ENCODE measurements at places on chromosomes 16 and 17.

DNA sequence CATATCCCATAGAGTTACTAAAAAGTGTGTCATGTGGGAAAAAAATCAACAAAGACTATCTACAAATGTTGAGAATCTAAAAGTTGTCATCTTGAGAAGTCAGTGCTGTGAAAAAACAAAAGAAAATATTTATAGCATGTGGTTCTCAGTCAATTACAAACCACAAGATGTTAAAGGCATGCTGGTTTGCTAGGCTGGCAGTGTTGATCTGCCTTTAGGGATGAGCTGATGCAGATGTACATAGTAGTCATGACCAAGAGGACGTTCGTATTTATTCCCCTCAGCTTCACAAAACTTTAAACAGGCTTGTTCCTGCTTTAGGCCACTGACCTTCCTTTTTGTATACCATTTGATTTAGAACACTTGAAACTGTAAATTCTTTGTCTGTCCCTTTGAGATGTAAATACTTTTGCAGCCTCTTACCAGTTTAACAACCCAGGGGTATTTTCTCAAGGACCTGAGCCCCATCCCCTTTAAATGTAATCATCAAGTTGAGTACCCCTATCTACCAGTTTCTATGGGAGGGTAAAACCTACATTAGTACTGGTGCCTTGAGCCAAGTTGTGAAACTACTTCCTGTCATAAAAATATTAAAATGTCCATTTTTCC, 446.6 kb downstream of the KCNJ18 start:
- no peak for DNase-seq

- no peak for DNase-seq
These were observed 42.2 kb downstream of the LDHD start for GRCh38 chr16:75074304-75074793.

DNA sequence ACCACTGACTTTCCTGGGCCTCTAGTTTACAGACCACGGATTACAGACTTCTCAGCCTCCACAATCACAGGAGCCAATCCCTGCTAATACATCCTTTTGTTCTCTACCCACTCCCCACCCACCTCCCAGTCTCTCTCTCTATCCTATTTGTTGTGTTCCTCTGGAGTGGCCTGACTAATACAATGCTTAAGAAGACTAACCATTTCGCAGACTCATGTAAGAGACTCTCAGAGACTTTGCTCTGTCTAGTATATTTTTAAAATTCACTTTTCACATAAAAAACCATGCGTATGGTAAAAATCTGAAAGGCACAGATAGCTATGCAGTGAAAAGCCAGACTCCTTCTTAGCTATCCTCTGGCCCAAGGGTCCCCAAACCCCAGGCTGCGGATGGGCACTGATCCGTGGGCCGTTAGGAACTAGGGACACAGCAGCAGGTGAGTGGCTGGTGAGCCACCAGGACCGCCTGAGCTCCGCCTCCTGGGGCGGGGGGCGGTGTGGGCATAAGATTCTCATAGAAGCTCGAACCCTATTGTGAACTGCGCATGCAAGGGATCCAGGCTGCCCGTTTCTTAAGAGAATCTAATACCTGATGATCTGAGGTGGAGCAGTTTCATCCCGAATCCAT, 7.6 kb downstream of the PIK3R6 start:
- DNase-seq: no peak

DNA sequence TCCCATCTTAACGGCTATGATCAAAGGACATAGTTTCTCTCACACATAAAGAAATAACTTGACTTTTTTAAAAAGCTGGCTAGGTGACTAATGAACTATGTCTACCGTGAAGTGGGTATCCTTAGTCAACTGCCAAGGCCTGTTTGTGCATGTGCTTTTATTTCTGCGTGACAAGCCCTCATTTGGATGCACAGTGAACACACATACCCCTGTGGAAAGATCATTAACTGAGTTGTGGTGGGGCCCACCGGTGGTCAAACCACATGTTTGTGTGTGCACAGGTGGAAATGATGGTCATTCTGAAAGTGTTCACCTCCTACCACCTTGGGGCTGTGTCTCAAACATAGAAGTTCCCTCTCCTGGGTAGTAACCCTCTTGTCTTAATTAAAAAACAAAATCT, 256.1 kb upstream of the SALL1 start:
- no peak for DNase-seq

Data from cortex of kidney (tissue), 1 donor.